ENCODE measurements at places on chromosomes 16 and 17.

DNA sequence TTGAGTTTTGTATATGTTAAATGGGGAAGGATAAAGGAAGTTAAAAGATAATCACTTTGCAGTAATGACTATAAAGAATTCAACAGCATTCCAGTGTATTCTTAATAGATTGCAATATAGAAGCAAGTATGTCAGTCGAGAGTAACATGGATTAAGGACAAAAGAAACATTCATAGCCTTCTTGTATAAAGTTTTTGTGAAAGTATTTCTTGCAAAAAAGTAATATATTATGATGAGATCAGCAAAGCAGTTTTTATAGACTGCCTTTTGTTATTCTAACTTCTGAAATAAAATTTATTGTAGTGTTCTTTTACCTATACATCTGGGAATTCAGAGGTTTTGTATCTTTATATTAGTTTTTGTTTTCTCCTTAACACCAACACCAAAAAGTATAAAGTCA lies 184.9 kb upstream of the RBL2 start:
- no peak for DNase-seq

GRCh38 chr16:87457061-87457611 lies 35.7 kb downstream of the ZCCHC14 start:
- DNase-seq: no peak

- DNase-seq: no peak
These were observed 22.8 kb downstream of the ATP6V0D1 start for GRCh38 chr16:67458121-67458641.

- DNase-seq: no peak
These were observed 11.6 kb downstream of the ARHGAP44 start for GRCh38 chr17:12800855-12801365.

GRCh38 chr17:19766421-19767270 lies 18.5 kb upstream of the ALDH3A1 start:
- peak; percentile 64 for DNase-seq

- no peak for DNase-seq
These were observed 1.4 kb upstream of the ST6GALNAC1 start for GRCh38 chr17:76644995-76645394.

DNA sequence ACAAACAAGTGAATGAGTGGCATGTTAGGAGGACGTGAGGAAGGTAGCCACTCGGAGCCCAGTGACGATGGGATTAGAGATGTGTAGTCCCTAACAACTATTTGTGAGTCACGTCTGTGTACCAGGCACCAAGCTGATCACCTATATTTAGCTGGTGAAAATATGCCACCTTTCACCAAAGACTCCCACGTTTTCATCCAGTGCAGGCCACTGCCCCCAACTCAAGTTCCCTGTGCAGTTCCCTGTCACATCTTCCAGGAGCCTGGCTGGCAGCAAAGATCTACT lies 67.2 kb downstream of the TOM1L2 start:
- DNase-seq: no peak

GRCh38 chr17:6439951-6440350 lies 4.3 kb upstream of the PIMREG start:
- DNase-seq: no peak

DNA sequence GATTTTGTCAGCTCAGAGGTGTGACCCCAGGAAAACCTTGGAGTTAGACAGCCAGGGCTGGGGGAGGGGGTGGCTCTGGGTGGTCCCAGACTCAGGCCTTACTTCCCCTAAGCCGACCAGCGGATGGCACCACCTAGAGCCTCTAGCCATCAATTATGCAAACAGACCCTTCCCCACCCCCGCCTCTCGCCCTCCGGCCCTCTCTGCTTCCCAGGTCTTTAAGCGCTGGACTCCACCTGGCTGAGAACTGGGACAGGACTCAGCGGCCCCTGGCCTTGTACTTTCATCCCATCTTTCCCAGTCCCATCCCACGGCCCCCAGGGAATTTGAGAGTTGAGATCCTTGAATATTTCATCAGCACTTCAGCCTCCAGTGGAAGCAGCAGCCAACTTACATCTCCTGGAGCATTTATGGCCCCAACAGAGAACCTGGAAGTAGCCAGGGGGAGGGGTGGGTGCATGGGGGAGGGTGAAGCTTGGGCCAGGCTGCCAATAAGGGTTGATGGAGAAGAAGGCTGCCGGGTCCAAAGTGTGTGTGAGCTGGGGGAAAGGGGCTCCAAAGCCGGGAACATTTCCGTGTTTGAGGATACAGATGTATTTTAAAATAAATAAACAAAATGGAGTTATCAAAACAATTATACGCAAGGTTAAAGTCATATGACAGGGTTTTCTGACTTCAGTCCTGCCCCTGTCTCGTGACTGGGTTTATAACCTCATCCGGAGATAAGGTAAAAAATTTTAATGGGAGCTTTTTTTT lies 7.5 kb upstream of the JUP start:
- DNase-seq: no peak

- DNase-seq: no peak
These were observed 74.7 kb upstream of the TBX2 start for GRCh38 chr17:61324950-61325349.

Data from anterior cingulate cortex (tissue), 58 donors.